Upper lobe of left lung (tissue), 6 donors: ENCODE measurements at places on chromosomes 2 and 18. TPM values are rescaled to one million over a fixed set of nuclear protein-coding genes. Genes with fewer than 3 reads are reported as not detected.
A peak's percentile ranks its signal among the peaks of the same experiment; 100 is the strongest.

DNA sequence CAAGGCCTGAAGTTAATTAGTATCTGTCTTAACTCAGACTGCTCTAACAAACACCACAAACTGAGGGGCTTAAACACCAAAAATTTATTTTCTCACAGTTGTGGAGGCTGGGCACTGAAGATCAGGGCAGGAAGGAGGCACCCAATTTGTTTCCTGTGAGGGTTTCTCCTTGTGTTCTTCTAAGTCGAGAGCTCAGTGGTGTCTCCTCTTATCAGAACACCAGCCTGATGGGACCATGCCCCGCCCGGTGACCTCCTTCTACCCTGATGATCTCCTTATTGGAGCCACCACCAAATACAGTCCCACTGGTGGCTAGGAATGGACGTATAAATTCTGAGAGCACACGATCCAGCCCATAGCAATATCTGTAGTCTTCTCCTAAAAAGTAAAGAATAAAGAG lies 20.5 kb downstream of the TMEM18 start:
- no peak overlapping the region for H3K4me3 ChIP-seq
- no peak overlapping the region for H3K27ac ChIP-seq
- H3K36me3 ChIP-seq, result no peaks in the 10 kb centered on the region
- H3K27me3 ChIP-seq, result no peaks in the 10 kb centered on the region
- no peaks in the 10 kb centered on the region for H3K4me1 ChIP-seq
- no peak for DNase-seq

The HOXD3 gene
- total RNA-seq, result not detected

DNA sequence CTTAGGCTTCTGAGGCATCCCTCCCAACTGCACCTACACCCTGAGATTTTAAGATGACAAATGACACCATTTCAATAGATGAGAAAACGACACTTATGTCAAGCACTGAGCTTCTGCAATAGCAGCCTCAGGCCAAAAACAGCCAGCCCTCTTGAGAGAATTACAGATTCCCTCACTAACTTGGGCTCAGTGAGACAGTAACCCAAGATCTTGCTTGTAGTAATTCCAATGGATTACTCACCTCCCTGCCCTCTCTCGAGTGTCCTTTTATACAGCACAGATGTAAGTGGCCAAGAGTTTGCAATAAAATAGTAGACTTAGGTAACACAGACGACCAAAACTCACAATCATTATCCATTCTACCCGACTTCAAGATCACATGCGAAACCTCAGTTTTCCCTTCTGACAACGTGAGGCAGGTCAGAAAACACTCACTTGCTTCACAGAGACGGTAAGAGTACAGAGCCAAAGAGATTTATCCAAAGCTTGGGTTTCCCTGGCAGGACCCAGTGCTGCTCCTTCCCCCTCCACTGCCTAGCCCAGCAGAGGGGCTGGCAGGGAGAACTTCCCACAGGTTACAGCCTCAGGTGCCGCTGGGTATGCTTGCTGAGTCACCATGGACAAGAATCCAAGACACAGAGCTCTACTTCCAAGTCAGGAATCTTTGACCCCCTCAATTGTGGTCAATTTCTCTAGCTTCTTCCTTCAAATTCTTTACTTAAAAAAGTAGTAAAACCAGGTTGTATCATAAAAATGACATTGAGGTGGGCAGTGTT lies 181.4 kb downstream of the MYO5B start:
- H3K4me1 ChIP-seq, result peaks cover 9% of the 10 kb centered on the region
- no peaks in the 10 kb centered on the region for H3K36me3 ChIP-seq
- H3K4me3 ChIP-seq, result no peak overlapping the region
- H3K27me3 ChIP-seq, result no peaks in the 10 kb centered on the region
- no peak for DNase-seq

GRCh38 chr2:237737196-237737865 lies 61.2 kb upstream of the RBM44 start:
- H3K4me1 ChIP-seq, result peaks cover 67% of the 10 kb centered on the region
- H3K27ac ChIP-seq, result peak overlapping the region; percentile 31
- no peaks in the 10 kb centered on the region for H3K27me3 ChIP-seq
- H3K4me3 ChIP-seq, result no peak overlapping the region
- no peak for DNase-seq
- peaks cover 4% of the 10 kb centered on the region for H3K36me3 ChIP-seq

- DNase-seq, result no peak
- no peaks in the 10 kb centered on the region for H3K27me3 ChIP-seq
- H3K27ac ChIP-seq, result no peak overlapping the region
- H3K4me1 ChIP-seq, result no peaks in the 10 kb centered on the region
- no peaks in the 10 kb centered on the region for H3K36me3 ChIP-seq
These were observed 29.9 kb downstream of the CREG2 start for GRCh38 chr2:101357376-101357775.

DNA sequence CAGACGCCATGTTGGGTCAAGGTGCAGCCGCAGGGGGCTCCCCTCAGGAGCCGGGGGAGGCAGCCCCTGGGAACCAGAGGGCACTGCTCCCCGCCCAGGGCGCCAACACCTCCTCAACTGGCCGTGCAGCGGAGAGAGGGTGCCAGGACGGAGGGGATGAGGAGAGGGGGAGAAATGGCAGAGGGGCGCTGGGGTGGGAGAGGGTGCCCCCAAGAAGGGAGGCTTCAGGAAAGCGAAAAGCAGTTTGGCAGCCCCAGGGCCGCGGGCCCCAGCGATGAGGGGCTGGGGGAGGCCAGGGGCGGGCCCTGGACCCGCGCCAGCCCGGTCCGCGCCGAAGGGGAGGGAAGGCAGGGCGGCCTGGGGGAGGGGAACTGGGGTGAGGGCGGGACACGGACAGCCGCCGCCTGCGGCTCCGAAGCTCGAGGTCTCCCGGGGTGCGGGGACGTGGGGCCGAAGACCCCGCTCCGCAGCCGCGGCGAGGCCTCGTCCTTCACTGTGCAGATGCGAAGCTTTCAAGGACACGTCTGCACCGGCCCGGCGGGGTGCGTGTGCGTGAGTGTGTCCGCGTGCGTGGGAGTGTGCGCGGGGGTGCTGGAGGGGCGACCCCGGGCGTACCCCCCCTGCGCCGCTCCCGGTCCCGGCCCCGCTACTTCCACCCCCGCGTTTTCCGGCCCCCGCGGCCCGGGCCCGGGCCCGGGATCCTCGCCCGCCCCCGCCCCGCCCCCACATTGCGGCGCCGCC lies 1.4 kb downstream of the DNMT3A start:
- peaks cover 17% of the 10 kb centered on the region for H3K4me1 ChIP-seq
- no peaks in the 10 kb centered on the region for H3K27me3 ChIP-seq
- DNase-seq, result peak; percentile 89

DNA sequence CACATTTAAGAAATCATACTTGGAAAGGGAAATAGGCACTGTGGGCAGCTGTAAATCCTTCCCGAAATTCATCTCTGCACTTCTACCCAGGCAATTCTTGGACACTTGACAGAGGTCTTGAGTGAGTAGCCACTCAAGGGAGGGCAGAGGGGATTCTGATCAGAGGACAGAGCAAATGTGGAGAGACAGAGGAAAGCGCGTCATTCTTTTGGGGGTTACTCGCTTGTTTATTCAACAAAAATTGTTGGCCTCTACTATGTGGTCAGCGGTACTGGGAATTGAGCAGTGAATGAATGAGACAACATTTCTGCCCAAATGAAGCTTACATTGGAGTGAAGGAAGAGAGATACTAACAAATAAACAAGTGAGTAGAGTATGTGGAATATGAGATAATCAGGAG lies 41.4 kb upstream of the YES1 start:
- H3K4me1 ChIP-seq, result no peaks in the 10 kb centered on the region
- no peak for DNase-seq
- H3K36me3 ChIP-seq, result no peaks in the 10 kb centered on the region
- no peaks in the 10 kb centered on the region for H3K27me3 ChIP-seq
- H3K27ac ChIP-seq, result no peak overlapping the region

- DNase-seq, result no peak
- no peaks in the 10 kb centered on the region for H3K36me3 ChIP-seq
- H3K4me1 ChIP-seq, result no peaks in the 10 kb centered on the region
- no peak overlapping the region for H3K4me3 ChIP-seq
- H3K27me3 ChIP-seq, result no peaks in the 10 kb centered on the region
These were observed 393.9 kb upstream of the ACVR2A start for GRCh38 chr2:147450661-147451510.

- H3K27ac ChIP-seq, result peak overlapping the region; percentile 35
- peaks cover 39% of the 10 kb centered on the region for H3K4me1 ChIP-seq
- no peak overlapping the region for H3K4me3 ChIP-seq
- H3K36me3 ChIP-seq, result peaks cover 71% of the 10 kb centered on the region
- no peaks in the 10 kb centered on the region for H3K27me3 ChIP-seq
These were observed 58.4 kb downstream of the WDSUB1 start for GRCh38 chr2:159228081-159228581.

DNA sequence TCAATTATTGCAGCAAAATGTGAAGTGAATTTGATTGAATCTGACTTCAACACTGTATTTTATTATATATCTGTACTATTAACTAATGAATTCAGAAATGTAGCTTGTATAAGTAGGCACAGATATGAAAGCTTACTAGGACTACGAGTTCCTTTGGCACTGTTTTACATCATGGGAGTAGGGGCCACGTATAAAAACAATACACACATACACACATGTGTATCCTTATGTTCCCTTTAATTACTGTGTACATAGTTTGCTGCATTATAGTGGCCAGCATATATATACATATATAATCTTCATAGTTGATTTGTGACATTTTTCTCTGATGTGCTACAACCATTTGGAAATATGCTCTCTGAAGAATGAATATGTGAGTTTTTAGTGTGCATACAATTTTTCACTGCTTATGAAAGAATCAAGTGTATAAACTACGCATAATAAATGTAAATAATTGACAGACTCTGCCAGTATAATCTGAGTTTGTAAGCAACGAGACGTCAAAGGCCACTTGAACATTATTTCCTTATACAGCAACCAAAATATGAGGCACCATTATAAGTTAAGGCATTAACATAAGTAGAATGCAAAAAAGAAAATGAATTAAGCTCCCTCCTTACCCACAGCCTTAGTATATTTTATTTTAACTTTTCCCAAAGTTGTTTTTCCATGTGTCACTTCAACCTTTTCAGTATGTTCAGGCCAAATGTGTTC lies 98.1 kb upstream of the GALNT5 start:
- H3K36me3 ChIP-seq, result no peaks in the 10 kb centered on the region
- no peak overlapping the region for H3K4me3 ChIP-seq
- H3K4me1 ChIP-seq, result no peaks in the 10 kb centered on the region
- H3K27me3 ChIP-seq, result no peaks in the 10 kb centered on the region
- no peak for DNase-seq

GRCh38 chr2:83650898-83651297 lies 808.2 kb downstream of the SUCLG1 start:
- H3K36me3 ChIP-seq, result no peaks in the 10 kb centered on the region
- no peak for DNase-seq
- no peak overlapping the region for H3K4me3 ChIP-seq
- no peaks in the 10 kb centered on the region for H3K4me1 ChIP-seq

DNA sequence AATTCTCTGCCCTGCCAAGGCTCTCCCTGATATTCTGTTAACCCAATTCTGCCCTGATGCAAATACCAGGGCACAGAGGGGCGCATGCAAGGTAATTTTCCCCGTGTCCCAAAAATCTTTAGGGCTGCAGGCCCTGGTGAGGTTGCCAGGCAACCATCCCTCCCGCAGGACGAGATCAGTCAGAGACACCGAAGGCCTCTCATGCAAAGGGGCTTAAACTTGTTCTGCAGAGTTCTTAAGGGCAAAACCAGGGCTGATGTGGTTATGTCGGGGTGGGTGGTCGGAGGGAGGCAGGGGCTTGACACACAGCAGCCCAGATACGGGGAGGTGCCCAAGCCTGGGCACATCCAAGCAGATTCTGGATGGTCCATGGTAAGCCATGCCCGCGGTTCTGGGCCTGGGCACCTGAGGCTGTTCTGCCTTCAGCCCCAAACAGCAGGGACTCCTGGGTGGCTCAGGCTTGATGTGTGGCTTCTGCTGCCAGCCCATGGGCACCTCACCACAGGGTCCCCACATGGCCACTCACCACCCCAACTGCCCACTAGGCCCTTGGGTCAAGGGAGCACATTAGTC lies 27.2 kb downstream of the STEAP3 start:
- no peak overlapping the region for H3K27ac ChIP-seq
- no peaks in the 10 kb centered on the region for H3K27me3 ChIP-seq
- H3K4me1 ChIP-seq, result no peaks in the 10 kb centered on the region
- no peak for DNase-seq
- H3K36me3 ChIP-seq, result no peaks in the 10 kb centered on the region

DNA sequence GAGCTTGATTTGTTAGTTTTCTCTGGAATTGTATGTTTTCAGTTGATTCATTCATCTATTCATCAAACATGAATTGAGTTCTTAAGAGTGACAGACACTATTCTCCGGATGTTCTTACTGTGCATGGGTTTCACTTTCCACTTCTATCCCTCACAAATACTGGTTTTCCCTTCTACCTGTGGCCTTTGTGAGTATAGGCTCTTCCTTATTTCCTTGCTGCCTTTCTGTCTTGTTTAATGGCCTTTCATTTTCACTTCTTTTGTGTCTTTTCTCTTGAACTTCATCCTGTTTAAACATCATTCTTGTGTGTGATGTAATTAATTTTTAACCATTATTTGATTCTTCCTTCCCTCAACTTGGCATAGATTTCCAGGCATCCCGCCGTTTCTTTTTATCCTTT lies 90.7 kb downstream of the CRIM1 start:
- H3K27me3 ChIP-seq, result no peaks in the 10 kb centered on the region
- peaks cover 11% of the 10 kb centered on the region for H3K4me1 ChIP-seq

DNA sequence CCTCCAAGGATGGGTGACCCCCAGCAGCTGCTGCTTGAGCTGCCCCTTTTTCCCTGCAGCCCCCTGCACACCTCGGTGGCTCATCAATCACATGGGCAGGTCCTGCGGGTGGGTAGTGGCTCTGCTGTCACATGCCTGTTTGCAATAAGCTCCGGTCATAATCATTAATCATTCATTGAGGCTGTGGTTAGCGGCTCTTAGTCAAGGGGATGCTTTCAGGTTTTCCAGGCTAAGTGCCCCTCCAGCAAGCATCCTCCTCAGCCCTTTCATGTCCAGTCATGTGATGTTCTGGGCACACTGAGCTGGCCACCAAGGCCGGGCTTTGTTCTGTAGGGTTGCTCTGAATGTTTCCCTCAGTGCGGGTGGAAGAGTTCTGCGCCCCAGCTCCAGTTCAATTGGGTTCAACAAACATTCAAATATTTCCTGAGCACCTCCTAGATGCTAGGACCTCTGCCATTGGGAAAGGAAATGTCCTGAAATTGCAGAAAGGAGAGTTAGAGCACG lies 96.4 kb upstream of the LDAH start:
- no peak overlapping the region for H3K27ac ChIP-seq
- no peak for DNase-seq
- H3K36me3 ChIP-seq, result no peaks in the 10 kb centered on the region
- no peak overlapping the region for H3K4me3 ChIP-seq
- H3K4me1 ChIP-seq, result no peaks in the 10 kb centered on the region
- H3K27me3 ChIP-seq, result no peaks in the 10 kb centered on the region

- no peak overlapping the region for H3K4me3 ChIP-seq
- H3K27me3 ChIP-seq, result no peaks in the 10 kb centered on the region
- no peak overlapping the region for H3K27ac ChIP-seq
- H3K36me3 ChIP-seq, result peaks cover 20% of the 10 kb centered on the region
- H3K4me1 ChIP-seq, result no peaks in the 10 kb centered on the region
These were observed 75.3 kb downstream of the GORASP2 start for GRCh38 chr2:171004363-171004762.

GRCh38 chr18:69400253-69400975 lies at the start of gene DOK6:
DOK6 (plus strand) TSS chr18:69400888.
- H3K27me3 ChIP-seq, result no peaks in the 10 kb centered on the region
- peak; percentile 87 for DNase-seq
- no peaks in the 10 kb centered on the region for H3K36me3 ChIP-seq

The TEKT4 gene
- total RNA-seq, result 5.2 TPM

The KLHL30 gene
- total RNA-seq, result 0.30 TPM

The HOXD11 gene
- total RNA-seq, result not detected

The SCN7A gene
- total RNA-seq, result 54.0 TPM

The CPLX4 gene
- total RNA-seq, result not detected

- no peaks in the 10 kb centered on the region for H3K4me1 ChIP-seq
- H3K27ac ChIP-seq, result no peak overlapping the region
- no peaks in the 10 kb centered on the region for H3K27me3 ChIP-seq
These were observed 9.9 kb downstream of the COL3A1 start for GRCh38 chr2:188984065-188984491.
